ENCODE measurements at places on chromosomes 6 and 20. TPM values are rescaled to one million over a fixed set of nuclear protein-coding genes. Genes with fewer than 3 reads are reported as not detected.

Gene TCF21
- total RNA-seq, result 16.5 TPM

Gene C20orf202
- total RNA-seq, result 0.20 TPM

Gene KHDC1L
- not detected for total RNA-seq

GRCh38 chr6:12957321-12958051 lies 240.9 kb downstream of the PHACTR1 start:
- DNase-seq, result peak; percentile 73

GRCh38 chr6:154909821-154910220 lies 85.3 kb upstream of the TIAM2 start:
- DNase-seq, result no peak

GRCh38 chr20:12597551-12597950 lies 411.2 kb upstream of the SPTLC3 start:
- DNase-seq, result no peak

DNA sequence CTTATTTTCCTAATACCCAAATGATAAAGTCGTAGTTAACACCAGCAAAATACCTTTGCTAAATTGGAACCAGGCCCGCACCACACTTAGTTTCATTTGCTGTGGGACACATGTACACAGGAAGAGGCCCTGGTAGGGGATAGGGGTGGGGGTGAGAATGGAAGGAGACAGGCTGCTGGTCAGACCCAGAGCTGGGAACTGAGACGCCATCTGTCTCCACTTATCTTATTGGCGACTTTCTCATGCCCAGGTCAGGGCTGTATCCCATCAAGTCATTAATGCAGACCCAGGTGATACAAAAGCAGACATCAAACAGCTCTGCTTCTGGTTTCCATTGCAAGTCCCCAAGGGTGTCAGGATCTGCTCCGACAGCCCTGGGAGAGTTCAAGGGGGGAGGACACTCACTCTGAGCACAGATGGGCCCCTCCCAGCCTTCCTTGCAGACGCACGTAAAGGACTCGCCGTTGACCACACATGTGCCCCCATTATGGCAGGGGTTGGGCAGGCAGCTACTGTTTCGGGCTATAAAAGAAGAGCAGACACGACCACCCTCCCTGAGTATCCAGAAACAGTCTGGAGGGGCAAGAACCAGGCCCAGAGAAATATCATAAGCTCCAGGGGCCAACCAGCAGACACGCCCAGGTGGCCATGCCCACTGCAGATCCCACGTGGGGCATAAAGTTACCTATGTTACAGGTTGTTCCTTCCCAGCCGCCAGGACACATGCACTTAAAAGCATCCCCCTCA lies 29.2 kb downstream of the JAG1 start:
- no peak for DNase-seq

DNA sequence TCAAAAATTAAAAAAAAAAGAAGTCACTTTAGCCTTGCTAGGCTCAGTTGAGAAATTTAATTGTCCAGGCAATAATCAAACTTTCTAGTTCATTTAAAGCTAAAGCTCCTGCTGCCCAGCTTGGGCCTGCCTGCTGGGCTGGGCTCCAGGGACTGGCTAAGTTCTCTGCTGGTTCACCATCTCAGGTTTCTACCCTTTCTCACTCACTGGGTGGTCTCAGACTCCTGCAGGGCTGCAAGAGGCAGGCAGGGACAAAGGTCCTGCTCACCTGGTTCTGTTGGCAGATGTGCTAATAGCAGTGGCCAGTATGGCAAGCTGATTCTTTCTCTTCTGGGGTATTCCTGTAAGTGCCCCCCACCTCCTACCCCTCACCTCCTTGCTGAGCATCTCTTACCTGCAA lies 21.2 kb upstream of the RTF2 start:
- no peak for DNase-seq

DNA sequence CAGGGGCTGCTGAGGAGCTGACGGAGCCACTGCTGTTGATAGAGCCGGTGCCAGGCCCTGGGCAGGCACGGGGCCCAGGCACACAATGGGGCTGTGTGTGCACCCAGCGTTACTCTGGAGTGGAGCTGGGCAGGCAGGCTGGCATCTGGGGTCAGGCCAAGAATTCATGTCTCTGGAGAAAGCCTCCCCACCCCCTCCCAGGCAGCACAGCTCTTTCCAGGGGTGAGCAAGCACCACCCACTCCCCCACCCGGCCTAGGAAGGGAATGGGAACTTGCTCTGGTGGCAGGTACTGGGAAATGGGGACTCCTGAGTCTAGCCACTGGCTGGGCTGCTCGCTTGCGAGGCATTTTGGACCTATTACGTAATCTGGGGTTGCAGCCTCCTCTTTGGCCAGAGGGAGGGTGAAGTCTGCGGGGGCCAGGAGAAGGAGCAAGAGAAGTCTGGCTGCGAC lies 22.7 kb downstream of the TFEB start:
- DNase-seq, result no peak

- DNase-seq, result no peak
These were observed 72.0 kb upstream of the THEMIS start for GRCh38 chr6:127972815-127973214.

DNA sequence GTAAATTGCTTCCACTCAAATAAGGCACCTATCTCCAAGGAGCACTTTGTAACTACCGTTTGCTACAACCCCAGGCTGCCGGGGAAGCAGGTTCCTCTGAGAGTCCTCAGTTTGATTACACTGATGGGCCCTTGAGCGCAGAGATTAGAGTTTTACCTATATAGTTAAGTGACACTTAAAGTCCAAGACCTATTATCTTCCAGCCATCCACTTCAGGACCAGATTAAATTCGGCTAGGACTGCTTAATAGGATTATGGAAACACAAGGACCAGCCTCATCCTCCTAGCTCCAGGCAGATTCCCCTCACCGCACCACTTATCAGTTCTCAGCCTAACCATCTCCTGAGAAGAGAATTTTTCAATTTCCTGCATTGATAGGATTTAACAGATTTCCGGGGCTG lies 64.7 kb upstream of the TIAM2 start:
- no peak for DNase-seq

DNA sequence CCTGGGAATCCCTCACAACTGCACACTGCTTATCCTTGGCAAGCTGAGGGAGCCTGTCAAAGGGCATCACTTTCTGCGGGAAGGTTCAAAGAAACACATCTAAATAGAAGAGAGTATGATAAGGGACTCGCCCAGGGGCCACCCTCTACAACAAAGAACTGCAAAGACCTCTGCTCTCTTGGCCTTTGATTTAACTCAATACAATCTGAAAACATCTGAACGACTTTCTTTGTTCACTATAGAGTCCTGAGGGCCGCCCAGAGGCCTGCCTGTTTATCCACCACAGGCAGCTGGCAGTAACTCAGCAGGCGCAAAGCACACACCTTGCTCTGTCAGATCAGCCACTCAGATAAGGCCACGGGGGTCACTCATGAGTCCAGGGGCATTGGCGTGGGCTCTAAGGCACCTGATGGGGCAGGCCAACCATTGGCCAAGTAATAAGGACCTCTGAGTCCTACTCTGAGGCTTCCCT lies 139.3 kb downstream of the UNC5CL start:
- DNase-seq, result no peak

GRCh38 chr6:89970609-89971337 lies 76.5 kb downstream of the GJA10 start:
- DNase-seq, result no peak

DNA sequence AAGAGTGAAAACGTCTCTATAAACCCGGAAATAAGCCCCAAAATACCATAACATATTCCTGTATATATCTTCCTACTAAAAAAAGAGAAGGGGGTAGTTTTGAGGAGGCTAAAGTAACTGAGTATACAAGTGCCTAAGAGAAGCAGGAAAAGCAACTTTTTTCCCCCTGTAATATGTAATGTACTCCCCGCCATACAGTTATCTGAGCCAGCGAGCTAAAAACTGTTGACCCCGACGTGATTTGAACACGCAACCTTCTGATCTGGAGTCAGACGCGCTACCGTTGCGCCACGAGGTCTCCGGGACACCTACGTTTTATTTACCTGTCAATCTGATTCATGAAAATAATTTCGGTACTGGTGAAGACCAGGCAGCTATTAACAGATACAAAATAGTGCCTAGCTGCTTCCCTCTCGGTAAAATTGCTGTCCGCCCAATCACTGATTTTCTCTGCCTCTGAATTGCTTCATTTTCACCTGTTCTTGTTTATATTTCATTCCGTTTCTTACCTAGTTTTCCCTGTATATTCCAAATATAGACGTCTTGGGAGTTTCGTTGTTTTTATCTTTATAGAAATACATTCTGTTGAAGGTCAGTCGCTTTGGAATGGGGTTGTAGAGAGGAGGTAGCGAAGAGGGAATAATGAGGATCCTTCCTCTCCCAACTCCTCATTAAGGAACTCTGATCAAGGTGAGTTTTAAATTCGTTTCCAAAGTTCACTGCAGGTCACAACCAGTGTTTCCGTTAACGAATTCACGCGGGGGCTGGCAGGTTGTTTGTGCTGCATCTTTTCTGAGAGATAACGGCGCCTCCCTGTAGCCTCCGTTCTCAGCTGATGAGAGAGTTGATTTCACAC lies 33.6 kb upstream of the BTN3A2 start:
- no peak for DNase-seq

- no peak for DNase-seq
These were observed 439 bp upstream of the F13A1 start for GRCh38 chr6:6320901-6321300.

DNA sequence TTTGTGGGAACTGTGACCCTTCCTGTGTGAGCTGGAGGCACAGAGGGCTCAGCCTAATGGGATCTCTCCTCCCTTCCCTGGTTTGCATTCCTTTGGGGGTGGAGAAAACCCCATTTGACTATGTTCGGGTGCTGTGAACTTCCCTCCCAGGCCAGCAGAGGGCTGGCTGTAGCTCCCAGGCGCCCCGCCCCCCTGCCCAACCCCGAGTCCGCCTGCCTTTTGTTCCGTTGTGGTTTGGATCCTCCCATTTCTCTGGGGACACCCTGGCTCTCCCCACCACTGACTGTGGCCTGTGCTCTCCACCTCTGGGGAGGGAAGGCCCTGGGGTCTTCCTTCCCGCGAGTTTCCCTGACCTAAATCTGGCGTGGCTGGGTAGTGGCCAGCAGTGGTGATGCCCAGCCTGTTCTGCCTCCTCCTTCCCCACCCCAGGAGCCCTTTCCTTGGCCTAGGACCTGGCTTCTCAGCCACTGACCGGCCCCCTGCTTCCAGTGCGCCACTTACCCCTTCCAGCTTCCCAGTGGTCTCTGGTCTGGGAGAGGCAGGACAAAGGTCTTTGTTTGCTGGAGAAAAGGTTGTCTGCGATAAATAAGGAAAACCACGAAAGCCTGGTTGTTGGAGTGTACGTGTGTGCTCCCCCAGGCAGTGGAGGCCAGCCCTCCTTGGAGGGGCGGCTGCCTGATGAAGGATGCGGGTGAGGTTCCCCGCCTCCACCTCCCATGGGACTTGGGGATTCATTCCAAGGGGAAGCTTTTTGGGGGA lies 4.9 kb downstream of the VEGFA start:
- peak; percentile 84 for DNase-seq

- DNase-seq, result no peak
These were observed 15.5 kb upstream of the TMEM181 start for GRCh38 chr6:158544428-158544827.

- DNase-seq, result no peak
These were observed 7.9 kb upstream of the SLC22A16 start for GRCh38 chr6:110484321-110484720.

DNA sequence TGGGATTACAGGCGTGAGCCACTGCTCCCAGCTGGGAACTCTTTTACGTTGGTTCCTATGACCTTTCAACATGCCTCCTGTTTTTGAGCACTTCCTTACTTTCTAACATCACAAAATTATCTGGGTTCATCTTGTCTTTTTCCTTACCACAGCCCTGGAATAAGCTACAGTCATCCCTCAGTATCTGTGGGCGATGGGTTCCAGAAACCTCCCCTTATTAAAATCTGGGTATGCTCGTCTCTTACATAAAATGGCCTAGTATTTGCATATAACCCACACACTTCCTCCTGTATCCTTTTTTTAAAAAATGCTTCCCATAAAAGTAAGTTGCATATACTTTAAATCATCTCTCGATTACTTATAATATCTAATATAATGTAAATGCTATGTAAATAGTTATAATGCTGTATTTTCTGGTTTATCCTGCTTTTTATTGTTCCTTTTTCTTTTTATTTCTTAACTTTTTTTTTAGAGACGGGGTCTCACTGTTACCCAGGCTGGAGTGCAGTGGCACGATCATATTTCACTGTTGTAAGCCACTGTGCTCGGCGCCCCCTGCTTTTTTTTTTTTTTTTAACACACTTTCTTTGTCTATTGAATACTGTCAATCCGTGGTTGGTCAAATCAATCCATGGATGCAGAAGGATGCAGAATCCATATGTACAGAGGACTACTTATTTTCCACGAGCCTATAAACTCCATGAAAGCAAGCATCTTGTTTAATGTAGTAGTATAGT lies 9.2 kb downstream of the RPF2 start:
- DNase-seq, result no peak

DNA sequence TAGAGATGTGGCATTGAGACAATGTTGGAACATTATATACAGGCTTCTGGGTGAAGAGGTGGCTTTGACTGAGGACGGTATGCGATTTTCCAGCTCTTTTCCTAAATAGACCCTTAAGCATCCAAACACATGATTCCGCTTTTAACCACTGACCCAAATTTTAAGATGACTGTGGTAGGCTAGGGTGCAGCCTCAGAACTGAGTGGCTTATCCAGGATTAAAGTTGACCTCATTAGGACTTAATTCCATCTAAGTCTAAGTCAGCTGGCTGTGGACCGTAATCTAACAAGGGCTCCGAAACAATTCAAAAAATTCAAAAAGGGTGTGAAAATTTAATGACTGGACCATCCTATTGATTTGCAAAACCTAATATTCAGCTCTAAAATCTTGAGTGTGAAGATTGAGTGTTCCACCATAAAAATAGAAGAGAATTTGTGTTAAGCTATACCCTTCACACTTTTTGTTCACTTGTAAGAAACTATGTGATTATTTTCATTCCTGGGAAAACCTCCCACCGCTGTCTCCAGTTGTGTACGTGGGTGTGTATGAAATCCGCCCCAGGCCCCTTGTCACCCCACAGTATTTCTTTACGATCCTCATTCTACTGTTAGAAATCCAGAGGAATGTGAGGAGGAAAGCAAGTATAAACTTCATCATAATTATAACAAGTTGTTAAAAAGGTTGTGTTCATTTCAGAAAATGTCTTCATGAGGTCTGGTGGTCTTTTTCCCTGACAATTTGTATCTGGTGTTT lies 2.7 kb downstream of the PCMTD2 start:
- DNase-seq, result no peak

DNA sequence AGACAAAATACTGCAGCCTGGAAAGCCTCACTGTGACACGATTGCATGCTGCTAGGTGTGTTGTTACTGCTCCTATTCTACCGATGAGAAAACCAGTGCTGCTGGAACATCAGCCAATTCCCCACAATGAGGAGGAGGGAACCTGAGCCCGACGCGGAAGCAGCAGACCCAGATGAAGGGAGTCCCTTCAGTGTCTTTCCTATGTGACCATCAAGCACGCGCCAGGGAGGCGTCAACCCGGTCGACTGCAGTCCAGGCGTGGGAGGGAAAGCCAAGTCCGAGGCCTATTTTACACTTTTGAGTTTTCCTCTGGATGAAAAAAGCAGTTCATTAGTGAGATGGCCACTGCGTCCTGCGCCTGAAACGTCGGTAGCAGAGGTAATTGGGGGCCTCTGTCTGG lies 63.3 kb downstream of the STK35 start:
- no peak for DNase-seq

DNA sequence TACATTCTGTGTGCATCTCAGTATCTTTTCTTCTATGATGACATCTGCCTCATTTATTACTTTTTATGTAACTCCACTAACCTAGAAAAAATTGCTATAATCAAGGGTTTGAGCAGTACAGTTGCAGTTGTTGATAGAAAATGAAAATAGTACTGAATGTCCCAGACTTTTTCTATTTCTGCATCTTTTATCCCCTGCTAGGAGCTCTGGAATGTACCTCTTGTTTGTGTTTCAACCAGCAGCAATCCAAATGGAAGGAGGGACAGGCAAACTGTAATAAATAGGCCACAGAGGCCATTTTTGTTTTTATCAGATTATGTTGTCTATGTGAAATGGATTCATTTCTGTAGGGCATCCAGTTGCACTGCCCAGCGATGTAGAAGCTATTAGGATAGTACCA lies 536.9 kb downstream of the KIF16B start:
- no peak for DNase-seq
